Stimulated activated CD8-positive, alpha-beta memory T cell treated with anti-CD3 and anti-CD28 coated beads, Interleukin-7, amount 100 ng/mL, for 24 hours (primary cell): ENCODE measurements at places on chromosomes 11 and 22.

GRCh38 chr11:65590240-65590738 is 5.3 kb downstream of the KCNK7 start:
- no peak for DNase-seq

GRCh38 chr22:36731916-36732315 is 28.4 kb upstream of the CACNG2 start:
- no peak for DNase-seq

DNA sequence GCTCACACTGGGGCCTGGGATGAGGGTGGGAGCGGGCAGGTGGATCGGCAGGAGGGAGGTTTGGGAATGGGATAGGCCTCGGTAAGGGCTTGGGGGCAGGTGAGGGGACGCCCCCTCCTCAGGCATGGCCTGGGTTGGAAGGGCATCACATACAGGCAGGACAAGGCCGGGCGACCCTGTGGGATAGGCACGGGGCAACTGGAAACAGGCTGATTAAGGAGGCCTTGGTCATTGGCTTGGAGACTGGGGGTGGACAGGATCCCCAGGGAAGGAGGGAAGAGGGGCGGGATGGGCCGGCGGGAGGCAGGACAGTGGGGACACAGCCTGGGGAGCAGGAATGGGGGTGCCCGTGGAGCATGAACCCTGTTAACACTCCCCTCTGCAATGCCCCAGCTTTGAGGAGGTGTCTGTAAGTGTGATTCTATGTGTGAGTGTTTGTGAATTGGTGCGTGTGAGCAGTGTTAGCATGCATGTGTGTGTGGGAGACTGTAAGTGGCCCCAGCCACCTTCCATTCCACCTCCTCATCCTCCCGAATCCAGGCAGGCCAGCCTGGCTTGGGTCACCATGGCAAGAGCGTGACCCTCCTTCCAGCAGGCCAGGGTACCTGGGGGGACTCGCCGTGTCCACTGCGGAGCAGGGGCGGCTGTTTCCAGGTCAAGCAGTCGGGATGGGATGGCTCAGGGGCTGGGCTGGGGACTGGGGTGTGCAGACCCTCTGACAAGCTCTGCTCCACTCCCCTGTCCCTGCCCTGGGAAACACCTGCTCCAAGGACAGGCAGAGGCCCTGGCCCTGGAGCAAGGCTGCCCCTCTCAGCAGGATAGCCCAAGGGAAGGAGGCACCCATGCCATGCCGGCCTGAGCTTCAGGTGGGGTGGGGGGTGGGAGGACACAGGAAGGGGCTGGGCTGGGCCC is 3.4 kb upstream of the PIM3 start:
- no peak for DNase-seq

GRCh38 chr11:76141901-76142588 is 64.3 kb downstream of the WNT11 start:
- DNase-seq = no peak

DNA sequence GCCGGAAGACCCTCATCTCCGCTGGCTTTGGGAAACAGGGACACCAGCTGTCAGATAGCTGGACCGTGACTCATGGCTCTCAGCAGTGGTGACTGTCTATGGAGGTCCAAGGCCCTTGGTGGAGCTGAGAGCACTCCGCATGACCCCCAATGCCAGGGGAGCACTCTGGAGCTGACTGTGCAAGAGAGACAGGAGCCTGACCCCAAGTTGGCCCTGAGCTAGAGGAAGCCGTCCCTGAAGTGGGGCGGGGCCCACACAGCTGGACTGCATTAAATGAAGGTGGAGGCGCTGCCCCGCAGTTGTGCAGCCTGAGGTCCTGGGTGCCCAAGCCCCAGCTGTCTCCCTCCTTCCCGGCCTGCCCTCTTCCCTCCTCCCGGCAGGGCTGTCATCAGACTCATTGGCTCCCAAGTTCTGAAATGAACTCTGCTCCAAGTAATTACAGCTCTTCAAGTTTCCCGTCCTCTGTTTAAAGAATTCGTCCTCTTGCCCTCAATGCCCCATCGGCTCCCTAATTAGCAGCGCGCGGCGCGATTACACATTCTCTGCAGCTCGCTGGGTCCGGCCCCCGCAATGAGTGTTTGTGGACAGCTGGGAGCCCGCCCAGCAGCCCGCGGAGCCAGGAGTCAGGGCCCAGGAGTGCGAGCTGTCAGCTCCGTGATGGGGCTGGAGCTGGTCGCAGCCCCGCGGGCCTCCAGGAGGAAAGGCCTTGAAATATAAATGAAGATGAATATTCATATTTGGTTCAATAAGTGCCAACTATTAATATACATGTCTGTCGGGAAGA is 93.2 kb upstream of the LMO1 start:
- no peak for DNase-seq

DNA sequence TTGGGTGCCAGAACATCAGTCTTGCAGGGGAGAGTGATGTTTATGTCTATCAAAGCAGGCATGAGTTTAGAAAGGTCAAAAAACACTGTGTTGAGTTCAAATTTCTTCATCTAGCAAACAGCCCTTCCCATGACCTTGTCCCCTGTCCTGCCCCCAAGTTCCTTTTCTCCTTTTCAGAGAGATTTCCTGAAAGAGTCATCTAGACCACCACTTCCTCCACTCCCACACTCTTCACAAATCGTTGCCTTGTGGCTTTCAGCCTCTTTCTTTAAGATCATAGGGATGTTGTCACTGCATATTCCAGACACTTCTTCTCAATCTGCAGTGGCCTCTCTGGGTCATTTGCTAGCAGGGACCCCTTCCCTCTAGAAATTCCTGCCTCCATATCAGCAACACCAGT is 290.5 kb downstream of the TENM4 start:
- DNase-seq = no peak

GRCh38 chr11:88482871-88483301 is 145.3 kb upstream of the CTSC start:
- DNase-seq = no peak

DNA sequence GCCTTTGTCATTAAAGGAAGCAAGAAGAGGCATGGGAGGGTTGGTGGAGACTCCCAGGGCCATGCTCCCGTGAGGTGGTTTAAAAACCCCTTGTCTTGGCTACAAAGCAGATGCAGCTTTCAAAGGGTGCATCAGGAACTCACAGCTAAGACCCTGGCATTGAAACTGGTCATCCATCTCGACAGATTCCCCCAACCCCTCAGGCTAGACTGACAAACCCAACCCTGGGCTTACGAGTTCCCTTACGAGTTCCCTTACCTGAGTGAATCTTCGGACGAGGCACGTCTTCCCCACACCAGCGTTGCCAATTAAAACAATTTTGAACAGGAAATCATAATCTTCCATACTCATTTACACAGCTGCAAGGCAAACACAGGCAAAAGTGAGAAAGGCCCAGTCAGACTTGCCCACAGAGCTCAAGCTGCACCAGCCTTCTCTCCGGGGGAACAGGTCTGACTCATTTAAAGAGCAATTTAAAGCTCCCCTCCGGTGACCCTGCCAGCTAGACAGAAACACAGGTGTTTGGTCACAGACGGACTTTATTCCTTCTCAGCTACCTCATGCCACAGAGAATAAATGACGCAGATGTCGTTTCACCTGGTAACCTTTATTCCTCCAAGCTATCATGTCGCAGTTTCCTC is 74.6 kb downstream of the RAB30 start:
- no peak for DNase-seq

GRCh38 chr11:71481101-71481960 is 28.3 kb downstream of the NADSYN1 start:
- DNase-seq = no peak

GRCh38 chr11:126361400-126361799 is 5.9 kb downstream of the ST3GAL4 start:
- no peak for DNase-seq

DNA sequence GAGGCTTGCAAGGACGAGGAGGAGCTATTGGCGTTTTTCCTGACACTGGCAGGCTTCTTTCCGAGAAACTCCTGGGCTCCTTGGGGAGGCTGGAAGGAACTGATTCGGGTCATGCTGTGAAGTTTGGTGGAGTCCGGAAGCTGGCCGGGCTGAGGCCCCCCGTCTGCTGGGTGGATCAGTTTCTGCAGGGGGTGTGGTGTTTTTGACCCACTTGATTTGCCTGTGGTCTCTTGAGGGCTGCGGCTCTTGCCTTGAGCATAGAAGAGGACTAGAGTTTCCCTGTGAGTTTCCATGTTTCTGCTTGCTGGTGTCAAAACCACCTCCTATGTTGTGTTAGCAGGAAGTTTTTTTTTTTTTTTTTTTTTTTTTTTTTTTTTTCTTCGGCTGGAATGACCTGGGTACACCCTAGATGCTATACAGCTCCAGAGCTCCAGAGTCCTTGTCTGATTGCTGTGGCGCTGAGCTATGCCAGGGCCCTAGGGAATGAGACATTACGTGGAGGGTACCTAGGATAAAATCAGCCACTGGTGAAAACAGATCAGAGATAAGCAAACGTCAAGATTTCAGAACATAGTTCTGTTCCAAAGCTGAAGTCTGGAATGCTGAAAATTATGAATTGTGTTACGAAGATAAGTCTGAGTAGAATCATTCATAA is 728 bp downstream of the TBC1D22A start:
- DNase-seq = no peak
